ENCODE measurements at places on chromosomes 1 and 21.

DNA sequence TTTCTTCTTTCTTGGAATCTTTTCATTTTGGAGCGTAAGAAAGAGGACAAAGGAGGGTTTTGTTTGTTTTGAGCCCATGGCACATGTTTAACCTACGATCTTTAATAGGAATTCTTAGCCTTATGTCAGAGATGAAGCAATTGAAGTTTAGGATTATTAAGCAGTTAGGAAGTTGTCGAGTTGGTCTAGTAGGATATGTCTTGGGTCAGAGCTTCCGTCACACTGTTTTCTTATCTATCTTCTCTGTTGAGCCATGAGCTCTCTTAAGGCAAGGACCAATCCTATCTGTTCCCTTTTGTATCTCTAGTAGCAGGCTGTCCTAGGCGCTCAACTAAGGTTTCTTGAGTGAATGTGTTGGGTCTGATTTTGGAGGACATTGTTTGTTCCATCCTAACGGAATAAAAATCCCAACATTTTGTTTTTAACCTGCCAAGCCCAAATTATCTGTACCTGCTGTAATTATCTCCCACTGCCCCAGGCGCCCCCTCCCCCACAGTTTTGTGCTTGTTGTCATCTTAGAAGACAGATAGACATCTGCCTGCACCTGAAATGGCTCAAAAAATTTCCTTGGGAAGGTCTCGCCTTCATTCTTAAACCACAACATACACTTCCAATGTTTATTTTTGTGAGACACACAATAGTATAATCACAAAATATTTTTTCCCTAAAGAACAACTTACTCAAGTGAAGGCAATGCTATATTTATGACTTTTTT, 95.3 kb upstream of the GADD45A start:
- no peak for DNase-seq

DNA sequence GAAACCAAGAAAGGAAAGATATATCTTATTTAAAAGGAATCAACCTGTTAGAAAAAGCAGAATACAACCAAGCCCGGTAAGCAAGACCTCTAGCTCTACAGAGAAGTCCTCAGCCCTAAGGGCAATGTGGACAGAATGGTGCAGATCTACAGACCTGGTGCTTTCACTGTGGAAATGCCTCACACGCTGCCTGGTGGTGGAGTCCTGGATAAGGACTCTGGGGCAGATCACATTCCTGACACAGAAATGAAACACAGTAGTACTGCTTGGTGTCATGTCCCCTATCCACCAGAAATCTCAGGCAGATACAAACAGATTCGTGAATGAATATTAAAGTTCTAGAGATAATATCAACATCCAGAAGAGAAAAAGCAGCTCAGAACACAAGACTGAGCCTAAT, 6.8 kb downstream of the CNN3 start:
- no peak for DNase-seq

DNA sequence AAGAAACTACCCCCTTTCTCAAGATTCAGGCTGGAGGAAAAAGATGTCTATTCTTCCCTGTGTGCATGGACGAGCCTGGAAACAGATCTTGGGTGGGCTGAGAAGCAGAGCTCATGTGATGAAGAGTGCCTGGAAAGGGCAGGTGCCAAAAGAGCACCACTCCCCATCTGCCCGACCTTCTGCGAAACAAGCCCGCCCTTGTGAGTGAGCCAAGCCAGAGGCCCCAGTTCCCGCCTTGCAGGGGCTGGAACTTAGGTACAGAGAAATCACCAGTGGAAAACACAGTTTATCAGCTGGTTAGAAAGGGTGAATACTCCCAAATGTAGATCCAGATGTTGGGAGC, 26.7 kb upstream of the A3GALT2 start:
- DNase-seq, result no peak

- no peak for DNase-seq
These were observed 15.3 kb upstream of the FHAD1 start for GRCh38 chr1:15231714-15232201.
